Natural killer cell (primary cell): ENCODE measurements at places on chromosomes 16 and 17. TPM values are rescaled to one million over a fixed set of nuclear protein-coding genes. Genes with fewer than 3 reads are reported as not detected.

PLEKHH3 gene
- total RNA-seq, result 0.14 TPM

CYGB gene
- total RNA-seq, result 0.12 TPM

ZNF385C gene
- 0.28 TPM for total RNA-seq

GRCh38 chr17:38889745-38890409 is 20.0 kb downstream of the LASP1 start:
- H3K4me3 ChIP-seq, result no peak overlapping the region
- peak overlapping the region; percentile 40 for H3K27ac ChIP-seq
- peaks cover 98% of the 10 kb centered on the region for H3K4me1 ChIP-seq
- H3K36me3 ChIP-seq, result peaks cover 67% of the 10 kb centered on the region
- DNase-seq, result no peak

- no peaks in the 10 kb centered on the region for H3K27me3 ChIP-seq
- H3K4me3 ChIP-seq, result no peak overlapping the region
- H3K27ac ChIP-seq, result no peak overlapping the region
- no peaks in the 10 kb centered on the region for H3K36me3 ChIP-seq
- no peak for DNase-seq
Observed at GRCh38 chr17:55377671-55378275, 43.9 kb downstream of the MMD start.

PRSS53 gene
- 5.1 TPM for total RNA-seq

DNA sequence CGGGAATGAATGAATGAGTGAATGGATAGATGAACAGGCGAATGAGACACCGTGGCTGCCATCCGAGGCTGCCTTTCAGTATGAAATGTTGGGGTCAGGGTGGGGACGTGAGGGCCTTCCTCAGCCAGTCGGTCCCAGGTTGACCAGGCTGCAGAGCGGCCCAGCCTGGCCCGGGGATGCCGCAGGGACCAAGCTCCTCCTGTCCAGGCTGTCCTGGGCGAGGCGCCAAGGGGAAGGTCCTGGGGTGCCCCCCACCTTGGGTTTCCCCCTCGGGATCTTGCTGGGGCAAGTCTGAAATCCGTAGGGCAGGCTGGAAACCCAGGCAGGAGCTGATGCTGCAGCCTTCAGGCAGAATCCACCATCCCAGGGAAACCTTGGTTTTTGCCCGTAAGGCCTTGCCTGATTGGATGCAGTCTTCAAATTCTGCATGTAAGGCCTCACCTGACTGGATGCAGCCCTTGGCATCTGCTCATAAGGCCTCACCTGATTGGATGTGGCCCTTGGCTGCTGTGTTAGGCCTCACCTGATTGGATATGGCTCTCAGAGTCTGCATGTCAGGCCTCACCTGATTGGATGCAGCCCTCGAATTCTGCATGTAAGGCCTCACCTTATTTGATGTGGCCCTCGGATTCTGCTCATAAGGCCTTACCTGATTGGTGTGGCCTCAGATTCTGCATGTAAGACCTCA is 61.7 kb upstream of the ZNF469 start:
- no peak overlapping the region for H3K4me3 ChIP-seq
- no peaks in the 10 kb centered on the region for H3K4me1 ChIP-seq
- no peaks in the 10 kb centered on the region for H3K36me3 ChIP-seq
- no peak overlapping the region for H3K27ac ChIP-seq
- DNase-seq, result no peak

TEX19 gene
- total RNA-seq, result not detected

- no peaks in the 10 kb centered on the region for H3K4me1 ChIP-seq
- no peak overlapping the region for H3K27ac ChIP-seq
- peak; percentile 55 for DNase-seq
- no peaks in the 10 kb centered on the region for H3K27me3 ChIP-seq
- H3K4me3 ChIP-seq, result no peak overlapping the region
- peaks cover 5% of the 10 kb centered on the region for H3K36me3 ChIP-seq
Observed at GRCh38 chr16:30934827-30935557, 11.6 kb downstream of the FBXL19 start.

GRCh38 chr17:1709971-1710806 is at the start of gene TLCD2:
Gene TLCD2 (minus strand): TSS chr17:1710377. CDS start chr17:1710242, 135 bp downstream.
- DNase-seq, result peak; percentile 36
- peak within 1 kb of the TSS; percentile 29 for H3K4me3 ChIP-seq
- H3K27ac ChIP-seq, result no peak within 1 kb of the TSS

GRCh38 chr17:33964344-33964979 is 290.6 kb upstream of the CCL2 start:
- H3K36me3 ChIP-seq, result no peaks in the 10 kb centered on the region
- H3K4me1 ChIP-seq, result peaks cover 30% of the 10 kb centered on the region
- peak; percentile 54 for DNase-seq
- no peaks in the 10 kb centered on the region for H3K27me3 ChIP-seq
- no peak overlapping the region for H3K27ac ChIP-seq
